ENCODE measurements at places on chromosomes 3 and 15. TPM values are rescaled to one million over a fixed set of nuclear protein-coding genes. Genes with fewer than 3 reads are reported as not detected.

- DNase-seq, result no peak
- no peak overlapping the region for H3K27ac ChIP-seq
- no peaks in the 10 kb centered on the region for H3K36me3 ChIP-seq
These were observed 508.5 kb upstream of the ATP11B start for GRCh38 chr3:182284793-182285192.

DNA sequence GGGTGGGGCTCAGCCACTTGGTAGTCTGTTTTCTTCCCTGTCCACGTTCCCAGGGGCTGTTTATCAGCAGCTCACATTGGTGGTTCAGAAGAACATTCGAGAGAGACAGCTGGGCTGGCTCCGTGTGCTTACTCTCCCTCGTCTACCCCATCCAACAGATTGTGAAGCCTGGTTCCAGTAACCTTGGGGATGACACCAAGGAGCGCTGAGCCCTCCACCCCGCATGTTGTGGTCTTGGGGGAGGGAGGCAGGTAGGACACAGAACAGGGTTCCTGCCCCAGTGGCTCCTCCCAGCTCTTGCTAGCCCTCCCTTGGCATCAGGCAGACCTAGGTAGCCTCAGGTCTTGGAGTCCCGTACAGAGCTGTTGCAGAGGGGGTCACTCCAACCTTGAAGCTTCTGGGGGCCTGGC, 33.1 kb downstream of the KLF13 start:
- H3K27me3 ChIP-seq, result no peaks in the 10 kb centered on the region
- no peak for DNase-seq

GRCh38 chr15:65553691-65554090, 23.4 kb downstream of the HACD3 start:
- no peak for DNase-seq
- peaks cover 15% of the 10 kb centered on the region for H3K4me1 ChIP-seq
- no peak overlapping the region for H3K27ac ChIP-seq
- H3K36me3 ChIP-seq, result no peaks in the 10 kb centered on the region
- H3K27me3 ChIP-seq, result no peaks in the 10 kb centered on the region
- H3K4me3 ChIP-seq, result no peak overlapping the region

LRTM1 gene
- not detected for total RNA-seq
